Stimulated activated CD8-positive, alpha-beta memory T cell treated with anti-CD3 and anti-CD28 coated beads, Interleukin-15, amount 100 ng/mL, for 4 hours (primary cell): ENCODE measurements at places on chromosomes 3 and 15.

DNA sequence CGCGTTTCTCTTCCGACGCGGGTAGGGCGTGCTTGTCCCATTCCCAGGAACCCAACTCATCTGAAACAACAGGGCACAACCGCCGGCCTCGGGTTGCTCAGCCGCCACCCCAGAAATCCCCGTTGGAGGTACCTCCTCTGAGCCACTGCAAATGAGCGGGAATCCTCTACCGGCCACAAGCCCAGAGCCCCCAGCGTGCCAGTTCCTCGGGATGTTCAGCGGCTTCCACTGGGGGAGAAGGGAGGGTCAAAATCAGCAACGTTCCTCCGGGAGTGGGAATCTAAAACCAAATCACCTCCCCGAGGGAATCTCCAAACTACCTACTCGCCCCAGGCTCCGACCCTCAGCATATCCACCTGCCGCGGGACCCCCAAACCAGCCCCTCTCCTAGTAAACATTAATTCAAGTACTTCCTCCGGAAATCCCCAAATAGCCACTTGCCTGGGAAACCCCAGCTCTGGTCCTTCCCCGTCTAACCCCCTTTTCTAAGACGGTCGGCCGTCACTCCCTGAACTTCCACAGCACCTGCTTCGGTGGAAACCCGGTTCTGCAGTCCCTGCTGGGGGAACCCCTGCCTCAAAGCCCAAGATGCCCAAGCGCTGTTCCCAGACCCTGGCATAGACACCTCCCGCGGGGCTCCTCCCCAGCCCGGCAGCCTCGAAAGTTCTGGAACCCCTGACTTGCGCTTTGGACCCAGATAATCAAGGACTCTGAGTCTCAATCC lies 887 bp downstream of the OXTR start:
- no peak for DNase-seq

GRCh38 chr3:193782276-193782647 lies 189.3 kb downstream of the OPA1 start:
- DNase-seq, result no peak

DNA sequence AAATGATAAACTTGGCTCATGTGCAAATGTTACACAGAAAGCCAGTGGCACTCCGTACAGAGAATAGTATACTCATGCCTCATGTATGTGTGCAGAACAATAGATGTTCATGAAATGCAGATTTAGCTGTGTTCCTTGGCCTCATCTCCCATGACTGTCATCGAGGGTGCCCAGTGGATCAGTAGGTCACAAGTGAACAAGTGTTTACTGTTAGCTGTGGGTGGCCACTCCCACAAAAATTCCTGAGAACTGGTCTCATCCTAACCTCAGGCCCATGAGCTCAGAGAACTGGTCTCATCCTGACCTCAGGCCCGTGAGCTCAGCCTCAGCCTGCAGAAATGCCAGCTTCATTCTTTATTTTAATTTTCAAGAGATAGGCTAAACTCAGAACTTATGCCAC lies 124.1 kb downstream of the GADL1 start:
- no peak for DNase-seq

GRCh38 chr3:37566730-37567129 lies 294.9 kb upstream of the CTDSPL start:
- DNase-seq, result no peak

DNA sequence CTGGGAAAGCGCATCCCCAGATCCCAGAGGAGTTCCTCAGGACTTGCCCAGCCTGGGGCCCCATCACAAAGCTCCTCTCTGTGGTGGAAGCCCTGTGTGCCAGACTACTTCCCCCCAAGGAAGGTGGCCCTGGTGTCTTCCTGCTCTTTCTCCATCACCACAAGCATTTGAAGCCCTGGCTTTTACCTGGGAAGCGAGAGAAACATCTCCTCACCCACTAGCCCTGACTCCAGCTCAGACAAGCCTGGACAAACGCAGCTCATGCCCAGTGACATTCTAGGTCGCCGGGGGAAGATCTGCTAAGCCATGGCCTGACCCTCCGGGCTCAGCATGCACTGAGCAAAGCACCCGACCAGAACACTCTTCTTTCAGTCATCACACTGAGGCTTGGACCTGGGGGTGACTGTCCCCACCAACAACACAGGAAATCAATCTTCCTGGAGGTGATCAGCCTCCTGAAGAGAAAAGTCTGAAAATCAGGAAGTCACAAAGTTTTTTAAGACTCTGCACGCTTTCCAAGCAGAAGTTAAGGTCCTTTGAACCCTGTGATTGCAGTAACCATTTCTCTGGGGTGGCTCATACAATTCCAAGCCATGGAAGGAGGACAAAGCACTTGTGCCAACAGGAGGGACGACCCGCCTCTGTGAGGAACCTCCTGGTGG lies 40.8 kb downstream of the KLHL25 start:
- no peak for DNase-seq

GRCh38 chr3:43915546-43915945 lies 224.8 kb downstream of the ABHD5 start:
- DNase-seq, result no peak

- no peak for DNase-seq
These were observed 30.3 kb upstream of the KCNAB1 start for GRCh38 chr3:156090126-156090525.

- DNase-seq, result no peak
These were observed 576.7 kb downstream of the CADM2 start for GRCh38 chr3:85535517-85535916.

GRCh38 chr3:97125902-97126499 lies 311.6 kb downstream of the EPHA6 start:
- DNase-seq, result no peak

- no peak for DNase-seq
These were observed 121.9 kb downstream of the NEO1 start for GRCh38 chr15:73174171-73174570.

DNA sequence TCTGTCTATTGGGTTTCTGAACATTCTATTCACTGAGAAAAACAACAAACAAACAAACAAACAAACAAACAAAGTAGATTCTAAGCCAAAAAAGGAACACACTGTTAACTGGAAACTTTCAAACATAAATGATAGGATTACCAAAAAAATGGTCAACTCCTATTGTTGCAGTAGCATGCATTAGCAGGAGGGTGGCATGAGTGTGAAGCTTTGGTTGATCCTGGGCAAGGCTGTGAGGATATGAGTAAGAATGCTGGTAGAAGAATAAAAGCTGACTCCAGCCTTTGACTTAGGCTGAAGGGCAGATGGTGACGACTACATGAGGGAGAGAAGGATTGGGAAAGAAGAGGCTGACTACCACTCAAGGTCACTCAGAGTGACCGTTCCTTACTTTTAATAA lies 810.3 kb downstream of the VGLL3 start:
- no peak for DNase-seq

DNA sequence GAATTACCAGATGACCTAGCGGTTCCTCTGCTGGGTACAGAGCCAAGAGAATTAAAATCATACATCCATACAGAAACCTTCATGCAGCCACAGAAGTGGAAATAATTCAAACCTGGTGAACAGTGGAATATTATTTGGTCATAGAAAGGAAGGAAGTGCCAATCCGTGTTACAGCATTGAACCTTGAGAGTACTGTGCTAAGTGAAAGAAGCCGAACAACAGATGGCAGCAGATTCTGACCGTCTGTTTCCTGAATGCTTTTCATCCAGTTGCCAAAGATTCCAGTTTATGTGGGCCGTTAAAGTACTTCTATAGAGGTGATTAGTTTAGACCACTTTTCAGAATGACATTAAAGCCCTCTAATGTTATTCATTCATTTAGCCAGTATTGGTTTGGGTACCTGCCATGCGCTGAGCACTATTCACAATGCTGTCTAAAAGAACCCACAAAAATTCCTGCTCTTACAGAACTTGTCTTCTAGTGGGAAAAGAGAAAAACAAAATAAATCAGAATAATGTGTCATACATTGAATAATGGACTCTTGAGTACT lies 45.8 kb upstream of the SENP5 start:
- no peak for DNase-seq

GRCh38 chr3:197552198-197552597 lies 3.6 kb downstream of the BDH1 start:
- DNase-seq, result no peak

GRCh38 chr3:157465741-157466140 lies 29.1 kb downstream of the PTX3 start:
- no peak for DNase-seq

DNA sequence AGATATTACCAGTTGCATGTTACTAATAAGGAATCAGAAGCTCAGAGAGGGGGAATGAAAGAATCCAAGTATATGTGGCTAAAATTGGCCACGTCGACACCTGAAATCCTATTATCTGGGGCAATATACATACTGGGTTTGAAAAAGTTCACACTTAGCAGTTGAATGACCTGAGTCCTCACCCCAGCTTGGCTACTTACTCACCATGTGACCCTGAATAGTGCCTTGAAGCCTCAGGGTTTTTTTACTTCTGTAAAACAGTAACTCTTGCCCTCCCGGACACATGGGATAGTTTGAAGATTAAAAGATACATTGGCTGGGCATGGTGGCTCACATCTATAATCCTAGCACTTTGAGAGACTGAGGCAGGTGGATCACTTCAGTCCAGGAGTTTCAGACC lies 342.2 kb upstream of the TPRG1 start:
- DNase-seq, result no peak

- no peak for DNase-seq
These were observed 188.1 kb upstream of the CHRM5 start for GRCh38 chr15:33780011-33780768.

GRCh38 chr15:39400821-39401550 lies 179.9 kb upstream of the THBS1 start:
- DNase-seq, result no peak

GRCh38 chr15:65409036-65409631 lies 13.6 kb downstream of the IGDCC4 start:
- no peak for DNase-seq

DNA sequence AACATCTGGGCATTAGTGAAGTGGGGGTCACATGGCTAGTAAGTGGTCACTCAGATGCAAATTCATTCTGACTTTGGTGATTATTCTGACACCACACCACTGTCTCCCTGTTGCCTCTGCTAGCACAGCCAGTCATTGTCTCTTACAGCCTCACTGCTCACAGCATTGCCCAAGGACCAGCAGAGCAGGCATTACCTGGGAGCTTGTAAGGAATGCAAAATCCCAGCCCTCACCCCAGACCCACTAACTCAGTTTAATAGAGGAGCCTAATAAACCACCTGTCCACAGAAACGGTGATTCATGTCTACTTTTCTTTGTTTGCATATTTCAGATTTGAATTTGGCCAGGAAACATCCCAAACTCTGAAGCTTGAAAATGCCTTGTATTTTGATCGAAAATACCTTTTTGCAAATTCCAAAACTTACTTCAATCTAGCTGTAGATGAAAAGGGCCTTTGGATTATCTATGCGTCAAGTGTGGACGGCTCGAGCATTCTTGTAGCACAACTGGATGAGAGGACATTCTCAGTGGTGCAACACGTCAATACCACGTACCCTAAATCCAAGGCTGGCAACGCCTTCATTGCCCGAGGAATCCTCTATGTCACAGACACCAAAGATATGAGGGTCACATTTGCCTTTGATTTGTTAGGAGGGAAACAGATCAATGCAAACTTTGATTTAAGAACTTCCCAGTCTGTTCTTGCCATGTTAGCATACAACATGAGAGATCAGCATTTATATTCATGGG lies 62.7 kb downstream of the GLDN start:
- DNase-seq, result no peak

- no peak for DNase-seq
These were observed 10.1 kb downstream of the ARPP21 start for GRCh38 chr3:35649405-35649804.

DNA sequence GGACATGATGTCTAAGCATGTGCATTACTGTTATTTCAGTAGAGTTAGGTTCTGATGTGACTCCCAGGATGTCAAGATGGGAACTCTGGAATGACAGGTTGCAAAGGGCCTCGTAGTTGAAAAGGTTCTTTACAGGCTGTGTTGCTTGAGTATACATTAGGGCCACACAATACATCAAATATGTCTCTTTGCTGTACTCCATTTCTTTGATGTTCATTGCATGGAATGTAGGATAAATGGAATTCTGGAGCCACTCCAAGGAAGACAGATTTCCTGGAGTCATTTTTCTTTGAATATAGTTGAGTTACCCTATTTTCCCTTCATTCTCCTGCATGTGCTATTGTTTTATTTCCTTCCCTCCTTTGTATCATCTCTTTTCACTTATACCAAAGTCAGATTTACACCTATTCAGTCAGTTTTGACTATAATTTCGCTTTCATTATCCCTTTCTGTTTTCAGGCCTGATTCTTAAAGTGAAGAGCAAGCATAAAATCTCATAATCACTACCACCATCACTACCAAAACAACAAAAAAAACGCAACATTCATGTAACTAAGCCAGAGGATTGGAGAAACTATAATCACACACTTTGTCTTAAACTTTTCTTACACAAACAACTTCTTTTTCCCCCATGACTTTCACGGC lies 61.2 kb upstream of the PTX3 start:
- DNase-seq, result no peak

DNA sequence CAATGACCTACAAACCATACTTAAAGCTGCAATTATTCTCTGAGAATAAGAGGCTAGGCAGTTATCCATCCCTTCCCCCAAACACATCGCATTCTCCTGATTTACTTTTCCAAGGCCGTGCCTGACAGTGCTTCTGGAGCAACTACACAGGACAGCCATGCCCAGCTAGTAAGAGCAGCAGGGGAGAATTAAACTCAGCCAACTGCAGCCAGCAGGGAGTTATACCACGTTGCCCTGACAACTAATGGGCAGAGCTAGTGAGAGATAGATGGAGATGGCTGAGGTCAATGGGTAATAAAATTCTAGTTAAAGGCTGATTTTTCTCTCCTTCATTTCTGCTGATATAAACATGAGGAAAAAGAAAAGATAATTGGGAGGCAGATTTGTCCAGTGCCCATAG lies 193.8 kb upstream of the PPP2R3A start:
- DNase-seq, result no peak

DNA sequence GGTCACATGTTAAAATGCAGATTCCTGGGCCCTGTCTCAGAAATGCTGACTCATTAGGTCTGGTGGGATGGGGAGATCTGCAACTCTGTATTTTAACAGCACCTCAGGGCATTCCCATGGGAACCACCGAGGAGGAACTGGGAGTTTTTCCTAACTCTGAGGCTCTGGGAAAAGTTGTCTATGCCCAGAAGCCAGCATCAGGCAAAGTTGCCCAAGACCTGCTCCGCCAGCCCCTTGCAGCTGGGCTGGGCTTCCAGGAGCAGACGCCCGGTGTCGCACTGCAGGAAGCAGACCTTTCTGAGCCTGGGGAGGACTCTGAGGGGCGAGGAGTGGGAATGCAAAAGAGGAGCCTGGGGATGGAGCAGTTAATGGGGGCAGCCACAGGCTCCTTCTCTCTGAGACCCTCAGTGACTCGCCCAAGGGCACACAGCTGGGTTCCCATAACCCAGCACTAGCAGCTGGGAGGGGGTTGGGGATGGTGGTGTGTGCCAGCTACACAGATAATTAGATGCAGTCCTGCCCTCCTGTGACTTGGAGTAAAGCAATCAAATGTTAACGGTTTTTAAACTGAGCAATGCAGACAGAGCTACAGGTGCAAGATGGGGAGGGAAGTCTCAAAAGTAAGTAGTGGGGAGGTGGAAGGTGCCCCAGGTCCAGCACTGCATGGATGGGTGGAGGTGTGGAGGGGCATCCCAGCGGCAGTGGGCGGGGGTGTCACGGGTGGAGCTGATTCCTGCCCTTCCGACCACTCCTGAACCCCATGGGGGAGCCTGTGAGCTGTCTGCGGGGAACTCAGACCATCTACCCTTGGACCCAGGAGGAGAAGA lies 100.4 kb downstream of the LSM3 start:
- DNase-seq, result no peak

GRCh38 chr3:128404276-128405068 lies 62.2 kb downstream of the DNAJB8 start:
- DNase-seq, result no peak
